ENCODE measurements at places on chromosomes 7 and 10.

DNA sequence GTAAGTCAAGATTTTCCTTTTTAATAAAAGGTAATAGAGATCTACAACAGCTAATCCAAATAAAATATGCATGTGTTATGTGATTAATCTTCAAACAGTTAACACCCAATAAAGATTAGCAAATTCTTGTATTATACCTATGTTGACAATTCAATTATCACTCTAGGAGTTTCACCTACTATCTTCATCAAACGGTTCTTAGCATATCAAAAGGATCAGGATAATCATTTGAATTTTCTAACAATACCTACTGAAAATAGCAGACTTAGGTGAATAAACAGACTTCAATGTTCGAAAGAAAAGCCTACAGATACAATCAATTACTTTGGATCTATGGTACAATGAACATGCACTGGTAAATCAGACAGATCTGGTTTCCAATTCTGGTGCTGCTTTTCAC lies 268.3 kb downstream of the CACNA2D1 start:
- DNase-seq = no peak

- no peak for DNase-seq
Measured at GRCh38 chr7:117004899-117005298, 51.6 kb downstream of the ST7 start.

GRCh38 chr10:78626471-78626870 lies 442.3 kb upstream of the ZMIZ1 start:
- no peak for DNase-seq

DNA sequence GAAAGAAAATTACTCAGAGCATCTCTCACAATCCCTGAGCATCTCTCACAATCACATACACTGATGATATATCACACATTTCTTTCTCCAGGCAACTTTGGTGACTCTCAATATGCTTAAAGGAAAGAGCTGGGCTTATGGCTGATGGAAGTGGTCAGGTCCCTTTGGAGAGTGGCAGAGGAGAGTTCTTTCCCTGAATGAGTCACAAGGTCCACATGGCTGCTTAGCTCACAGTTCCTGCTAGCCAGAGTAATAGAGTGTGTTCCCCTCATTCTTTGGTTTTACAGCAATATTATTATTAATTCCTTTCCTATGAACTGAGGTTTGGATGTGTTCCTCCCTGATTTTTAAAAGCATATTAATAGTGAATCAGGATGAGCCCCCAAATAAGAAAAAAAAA lies 287.4 kb downstream of the C7orf25 start:
- no peak for DNase-seq

DNA sequence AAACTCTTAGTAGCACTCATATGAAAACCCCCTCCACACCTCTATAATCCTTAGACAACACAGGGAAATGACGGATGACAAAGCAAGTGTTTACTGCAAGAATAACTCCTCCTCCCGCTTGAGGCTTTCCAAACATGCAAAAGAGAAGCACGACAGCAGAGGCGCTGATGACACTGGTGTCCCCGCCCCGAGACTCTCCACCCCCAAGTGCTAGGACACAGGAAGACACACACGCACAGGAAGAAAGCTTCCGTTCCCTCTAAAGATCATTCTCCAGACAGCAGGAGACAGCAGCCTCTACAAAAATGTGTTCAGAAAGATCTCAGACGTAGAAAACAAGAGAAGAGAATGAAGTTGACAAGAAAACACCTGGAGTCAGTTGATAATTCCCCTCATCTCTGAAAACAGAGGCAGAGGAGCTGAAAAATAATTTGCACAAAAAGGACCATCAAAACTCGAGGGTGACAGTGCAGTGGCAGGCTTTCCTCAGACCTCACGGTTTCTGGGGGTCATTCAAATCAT lies 90.2 kb downstream of the DLG5 start:
- DNase-seq = peak; percentile 86

DNA sequence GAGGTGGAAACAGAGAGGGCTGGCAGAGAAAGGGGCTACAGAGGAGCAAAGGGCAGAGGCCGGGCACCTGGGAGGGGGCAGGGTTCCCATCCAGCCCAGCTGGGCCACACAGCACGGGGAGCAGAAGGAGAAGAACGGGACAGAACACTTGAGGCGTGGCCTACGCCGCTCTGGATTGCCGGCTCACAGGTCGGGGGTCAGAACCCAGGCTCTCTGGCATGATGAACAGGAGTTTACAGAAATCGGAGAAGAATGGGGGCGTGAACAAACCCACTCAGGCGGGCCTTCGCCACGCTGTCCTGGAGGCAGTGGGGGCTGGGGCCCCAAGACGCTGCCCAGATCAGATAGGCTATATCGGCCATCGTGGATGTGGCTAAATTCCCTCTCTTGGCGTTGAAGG lies 362.2 kb upstream of the SHH start:
- no peak for DNase-seq

GRCh38 chr7:130996833-130997231 lies 262.8 kb upstream of the KLF14 start:
- DNase-seq = no peak

DNA sequence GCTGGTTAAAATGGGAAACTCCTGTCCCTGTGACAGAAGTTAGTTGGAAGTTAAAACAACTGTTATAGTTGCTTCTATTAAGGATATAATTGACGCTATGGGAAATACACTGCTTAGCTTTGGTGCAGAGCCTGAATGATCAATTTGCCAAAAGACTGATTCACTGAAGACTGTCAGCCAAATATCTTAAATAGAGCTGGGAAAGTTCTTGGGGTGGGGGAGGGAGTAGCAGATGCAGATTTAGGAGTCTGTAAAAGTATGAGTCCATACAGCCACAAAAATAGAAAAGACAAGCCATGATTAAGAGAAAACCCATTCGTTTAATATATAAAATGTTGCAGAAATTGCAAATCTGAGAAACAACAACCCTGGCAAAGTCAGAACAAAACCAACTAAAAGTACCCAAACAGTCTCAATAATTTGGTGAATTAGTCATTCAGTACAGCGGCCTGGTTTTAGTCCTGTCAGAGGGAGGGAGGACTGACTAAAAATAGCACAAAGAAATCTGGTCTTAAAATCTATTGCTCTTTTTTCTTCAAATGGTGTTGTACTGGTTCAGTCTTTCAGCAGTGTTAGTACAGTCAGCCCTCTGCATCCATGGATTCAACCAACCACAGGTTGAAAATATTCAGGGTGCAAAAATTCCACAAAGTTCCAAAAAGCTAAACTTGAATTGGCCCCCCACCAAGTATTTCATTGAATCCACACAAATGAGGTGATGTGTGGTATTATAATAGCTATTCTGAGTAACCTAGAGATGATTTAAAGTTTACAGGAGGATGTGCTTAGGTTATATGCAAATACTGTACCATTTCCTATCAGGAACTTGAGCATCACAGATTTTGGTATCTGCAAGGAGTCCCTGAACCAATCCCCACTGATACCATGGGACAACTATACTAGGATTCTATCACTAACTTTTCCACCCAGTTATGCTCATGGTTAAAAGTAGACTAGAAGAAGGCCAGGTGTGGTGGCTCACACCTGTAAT lies 30.0 kb downstream of the STK17A start:
- DNase-seq = no peak

GRCh38 chr7:89145801-89146200 lies 350.3 kb upstream of the TEX47 start:
- no peak for DNase-seq

GRCh38 chr7:1781369-1781768 lies 111.3 kb downstream of the ELFN1 start:
- no peak for DNase-seq

DNA sequence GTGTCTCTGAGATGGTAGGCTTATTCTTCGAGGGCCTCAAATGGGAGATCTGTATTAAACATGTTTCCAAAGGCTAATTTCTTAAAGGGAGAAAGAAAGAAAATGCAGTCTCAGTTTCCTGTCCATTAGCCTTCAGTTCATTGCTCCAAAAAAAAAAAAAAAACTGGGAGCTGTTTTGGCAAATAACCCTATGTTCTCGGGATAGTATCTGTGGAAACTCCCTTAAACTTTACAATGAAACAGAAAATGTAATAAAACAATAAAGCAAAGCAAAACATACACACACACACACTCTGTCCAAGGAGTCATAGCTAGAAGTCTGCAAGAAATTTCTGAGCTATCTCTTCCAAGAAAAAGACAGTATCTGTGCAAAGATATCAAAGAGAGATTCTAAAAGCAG lies 172.5 kb upstream of the CELF2 start:
- DNase-seq = no peak

DNA sequence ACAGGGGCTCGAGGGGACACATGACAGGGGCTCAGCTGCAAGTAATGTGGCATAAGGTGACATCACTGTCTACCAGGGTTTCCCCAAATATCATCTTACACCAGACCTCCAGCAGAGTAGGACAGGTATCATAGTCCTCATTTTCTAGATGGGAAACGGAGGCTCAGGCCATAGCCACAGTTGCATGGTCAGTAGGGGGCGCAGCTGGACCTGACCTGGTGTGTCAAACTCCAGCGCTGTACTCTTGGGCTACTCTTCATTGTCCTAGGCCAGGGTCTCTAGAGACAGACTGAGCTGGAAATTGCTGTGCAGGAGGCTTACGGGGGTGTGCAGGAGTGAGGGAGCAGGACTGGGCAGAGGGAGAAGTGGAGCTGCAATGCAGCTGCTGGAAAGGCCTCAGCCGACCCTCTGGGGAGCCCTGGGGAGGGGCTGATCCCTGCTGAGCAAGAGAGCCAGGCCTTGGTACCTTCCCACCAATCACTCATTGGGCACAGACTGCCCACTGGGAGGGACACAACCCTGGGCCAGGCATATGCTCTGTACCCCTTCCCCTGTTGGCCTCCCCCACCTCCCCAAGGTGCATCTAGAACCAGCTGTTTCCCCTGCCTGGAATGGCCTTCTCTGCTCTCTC lies 89.9 kb downstream of the CDH23 start:
- peak; percentile 22 for DNase-seq

- DNase-seq = peak; percentile 15
Measured at GRCh38 chr7:106895246-106895864, 30.3 kb downstream of the PIK3CG start.

DNA sequence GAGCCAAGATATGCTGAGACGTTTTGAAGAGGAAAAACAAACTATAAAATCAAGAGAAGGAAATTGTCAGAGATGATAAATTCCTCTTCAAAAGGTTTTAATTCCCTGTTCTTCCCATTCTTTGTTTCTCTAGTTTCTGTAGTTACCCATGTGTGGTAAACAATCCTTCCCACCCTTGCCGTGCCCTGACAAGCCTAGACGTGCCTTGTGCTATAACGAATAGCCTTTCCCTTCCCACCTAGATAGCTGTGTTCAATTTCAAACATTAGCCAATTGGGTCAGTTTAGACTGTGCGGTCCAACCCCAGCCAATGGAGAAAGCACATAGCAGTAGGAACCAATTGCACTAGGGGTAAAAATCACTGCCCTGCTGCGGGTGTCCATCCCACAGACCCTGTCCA lies 138.1 kb downstream of the RALA start:
- no peak for DNase-seq

DNA sequence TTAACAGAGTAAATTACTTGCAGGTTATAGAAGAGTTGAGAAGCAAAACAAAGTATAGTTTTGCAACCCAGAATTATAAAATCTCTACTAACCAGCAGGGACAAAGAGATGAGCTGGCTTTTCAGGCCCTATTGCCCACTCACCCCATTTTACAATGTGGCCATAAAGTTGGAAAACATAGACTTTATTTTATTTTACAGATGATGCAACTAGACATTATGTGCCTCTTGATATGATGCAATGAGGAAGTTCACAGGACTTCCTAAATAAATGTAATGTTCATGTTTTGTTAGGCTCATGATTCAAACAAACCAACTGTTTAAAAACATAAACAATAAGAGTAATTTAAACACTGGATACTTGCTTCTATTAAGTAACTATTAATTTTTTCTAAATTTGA lies 141.1 kb upstream of the WNT16 start:
- DNase-seq = no peak

DNA sequence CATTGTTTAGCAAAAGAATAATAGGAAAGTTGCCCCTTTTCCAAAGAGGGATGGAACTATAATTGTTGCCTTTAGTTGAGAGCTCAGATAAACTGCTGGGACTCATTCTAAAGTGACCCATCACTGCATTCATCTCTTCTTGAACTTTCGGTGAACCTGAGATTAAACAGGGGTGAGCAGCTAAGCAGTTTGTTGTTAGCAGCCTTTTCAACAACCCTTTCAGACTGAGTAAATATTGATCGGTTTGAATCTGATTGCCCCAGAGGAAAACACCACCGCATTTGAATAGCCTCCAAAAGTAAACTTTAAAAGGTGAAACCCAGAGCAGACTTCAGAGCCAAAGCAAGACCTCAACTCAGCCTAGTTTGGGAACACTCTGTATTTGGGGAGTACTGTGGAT lies 4.7 kb downstream of the HOXA1 start:
- DNase-seq = no peak

GRCh38 chr10:106032450-106033002 lies 1132.0 kb downstream of the SORCS1 start:
- DNase-seq = no peak

DNA sequence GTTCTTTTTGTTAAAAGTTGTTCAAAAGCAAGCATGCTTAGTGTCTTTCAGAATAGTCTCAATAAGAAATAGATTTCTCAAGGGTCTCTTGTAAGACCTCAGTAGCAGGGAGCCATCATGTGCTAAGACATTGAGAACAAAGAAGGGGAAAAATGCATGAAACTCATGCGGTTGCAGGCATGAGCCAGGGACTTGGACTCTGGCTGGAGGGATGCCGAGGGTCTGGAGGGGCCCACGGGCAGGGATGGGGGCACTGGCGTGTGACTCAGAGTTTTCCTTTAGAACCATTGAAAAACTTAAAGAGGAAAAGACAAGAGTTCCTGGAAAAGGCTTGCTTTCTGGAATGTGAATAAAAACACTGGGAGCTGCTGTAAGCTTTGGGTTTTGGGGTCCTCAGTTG lies 253.3 kb downstream of the CCDC3 start:
- no peak for DNase-seq

DNA sequence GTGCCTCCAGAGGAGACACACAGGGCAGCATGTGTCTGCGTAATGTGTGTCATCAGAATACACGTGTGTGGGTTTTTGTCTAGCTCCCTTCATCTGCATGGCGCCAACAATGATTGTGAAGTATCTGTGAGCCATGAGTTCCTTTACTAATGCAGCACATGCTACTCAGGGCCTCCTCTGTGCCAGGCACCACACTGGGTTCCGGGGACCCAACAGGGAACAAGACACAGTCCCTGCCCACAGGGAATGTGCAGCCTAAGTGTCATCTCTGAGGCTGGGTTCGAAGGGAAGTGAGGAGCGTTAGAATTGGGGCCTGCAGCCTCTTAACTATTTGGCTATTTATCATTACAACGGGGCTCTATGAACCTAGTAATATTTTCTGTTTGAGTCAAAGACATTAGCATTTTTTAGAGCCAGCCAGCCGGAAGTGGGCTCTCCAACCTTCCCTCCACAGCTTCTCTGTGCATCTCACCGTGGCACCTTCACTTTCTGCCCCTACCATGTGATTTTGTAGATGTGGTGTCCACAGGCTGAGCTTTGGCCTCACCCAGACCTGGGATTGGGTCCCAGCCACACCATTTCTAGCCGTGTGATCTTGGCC lies 43.9 kb upstream of the SRGN start:
- peak; percentile 47 for DNase-seq

DNA sequence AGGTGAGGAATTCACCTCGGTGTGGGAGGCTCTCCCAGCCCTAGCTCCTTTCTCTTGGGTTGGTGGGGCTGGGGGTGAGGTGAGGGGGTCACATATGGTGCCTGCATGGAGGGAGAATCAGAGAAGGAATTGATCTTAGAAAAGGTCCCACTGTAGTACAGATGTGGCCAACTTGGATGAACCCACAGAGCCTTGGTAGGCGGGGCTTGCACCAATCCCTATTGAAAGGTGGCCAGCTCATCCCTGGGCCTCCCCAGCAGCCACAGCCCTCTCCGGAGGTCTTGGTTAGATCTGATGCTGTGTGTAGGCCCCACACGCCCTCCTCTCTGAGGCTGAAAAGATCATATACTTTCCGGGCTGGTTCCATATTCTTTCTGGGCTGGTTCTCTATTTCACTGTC lies 19.0 kb downstream of the HKDC1 start:
- DNase-seq = no peak

All from CD4-positive, alpha-beta T cell treated with Interferon alpha-2 for 1 hour (primary cell).